Stimulated activated CD4-positive, alpha-beta T cell treated with anti-CD3 and anti-CD28 coated beads, Interleukin-1b, Interleukin-23, amount 100 ng/mL, for 24 hours (primary cell): ENCODE measurements at places on chromosomes 12 and 14.

DNA sequence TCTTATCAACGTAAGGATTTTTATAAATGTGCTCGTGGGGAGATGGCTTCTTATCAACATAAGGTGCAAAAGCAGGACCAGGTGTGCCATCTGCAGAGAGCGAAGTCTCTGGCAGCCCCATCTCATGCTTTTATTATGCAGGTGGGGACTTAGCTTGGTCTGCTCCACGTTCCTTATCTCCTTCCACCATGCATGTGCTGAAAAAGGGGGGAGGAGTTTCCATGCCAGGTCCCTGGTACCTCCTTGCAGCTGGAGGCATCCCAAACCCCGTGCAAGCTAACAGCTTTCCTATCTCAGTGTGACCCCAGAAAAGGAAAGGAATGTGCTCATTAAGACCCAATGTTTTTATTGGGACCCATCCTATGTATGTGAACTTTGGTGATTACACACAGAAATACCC lies 608.5 kb downstream of the TMEM121 start:
- no peak for DNase-seq

DNA sequence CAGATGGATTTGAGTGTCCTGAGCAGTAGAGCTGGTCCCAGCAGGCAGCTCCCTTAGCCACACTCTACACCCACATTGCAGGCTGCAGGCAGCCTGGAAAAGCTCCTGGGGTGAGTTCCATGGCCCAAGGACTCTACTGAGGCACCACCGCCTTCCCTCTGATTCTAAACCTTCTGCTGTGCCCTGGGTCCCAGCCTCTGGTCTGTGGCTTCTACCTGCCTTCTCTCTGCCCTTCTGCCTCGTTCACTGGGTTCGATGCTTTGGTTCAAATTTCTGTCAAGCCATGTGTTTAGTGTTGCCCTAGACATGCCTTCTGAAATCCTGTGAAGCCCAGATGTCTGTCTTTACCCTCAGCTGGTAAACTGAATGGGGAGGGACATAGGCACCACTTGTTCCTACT lies 1.5 kb upstream of the FGF6 start:
- DNase-seq, result no peak

- no peak for DNase-seq
These were observed 348.5 kb upstream of the DDHD1 start for GRCh38 chr14:53501361-53502211.

DNA sequence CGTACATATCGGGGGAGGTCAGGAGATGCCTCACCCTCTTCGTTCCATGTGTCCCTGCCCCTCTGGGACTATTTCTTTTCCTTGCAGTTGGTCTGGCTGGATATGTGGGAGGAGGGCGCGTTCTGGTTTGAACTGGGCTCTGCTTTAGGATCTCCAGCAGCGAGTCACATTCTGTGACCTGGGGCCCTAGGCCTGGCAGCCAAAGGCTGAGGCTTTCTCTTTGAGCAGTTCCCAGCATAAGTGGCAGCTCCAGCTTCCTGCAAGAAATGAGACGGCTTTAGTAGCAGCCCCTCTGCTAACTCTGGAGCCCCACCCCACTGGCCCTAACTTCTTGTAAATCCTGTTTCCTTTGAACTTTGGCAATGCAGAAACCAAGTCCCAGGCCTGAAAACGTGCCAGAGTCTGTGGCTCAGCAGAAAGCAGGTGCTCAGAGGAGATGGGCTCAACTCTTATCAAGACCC lies 274.8 kb downstream of the DPF3 start:
- DNase-seq, result no peak

GRCh38 chr12:131133994-131134393 lies 180.3 kb downstream of the ADGRD1 start:
- no peak for DNase-seq

- no peak for DNase-seq
These were observed 9.4 kb upstream of the ZNF740 start for GRCh38 chr12:53170876-53171724.

GRCh38 chr14:24670594-24670993 lies 36.6 kb upstream of the GZMB start:
- DNase-seq, result no peak
